ENCODE measurements at places on chromosomes 5 and 9.

DNA sequence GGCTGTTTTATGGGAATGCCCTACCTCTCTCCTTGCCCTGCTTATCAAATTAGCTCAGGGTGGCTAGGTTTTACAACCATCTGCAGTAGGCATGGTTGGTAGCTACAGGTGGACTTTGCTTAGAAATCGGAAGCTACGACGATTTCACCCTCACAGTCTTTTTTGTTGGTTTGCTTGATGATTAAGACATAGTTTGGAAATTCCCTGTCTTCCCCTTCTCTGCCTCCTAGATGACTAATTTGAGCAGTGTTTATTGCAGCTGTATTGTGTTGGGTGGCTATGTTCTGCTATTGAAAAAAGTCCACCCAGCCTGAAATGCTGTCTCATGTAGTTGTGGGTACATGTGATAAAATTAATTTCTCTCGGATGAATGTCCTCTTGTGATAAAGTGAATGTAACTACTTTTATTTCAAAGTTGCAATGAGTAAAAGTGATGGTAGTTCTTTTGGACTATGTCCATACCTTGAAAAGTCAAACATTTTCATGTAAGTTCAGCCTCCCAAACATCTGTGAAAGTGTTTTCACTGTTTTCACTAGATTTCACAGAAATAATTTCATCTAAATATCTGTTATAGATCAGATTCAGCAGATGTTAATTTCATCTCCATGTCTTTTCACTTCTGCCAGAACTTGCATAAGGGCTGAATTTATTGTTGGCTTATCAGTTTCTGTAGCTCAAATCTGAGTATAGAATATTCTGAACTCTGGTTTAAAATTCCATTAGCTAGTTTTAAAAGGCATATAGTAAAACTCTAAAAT lies 37.3 kb upstream of the FYB1 start:
- DNase-seq: peak; percentile 20
- H3K36me3 ChIP-seq: no peaks in the 10 kb centered on the region
- peaks cover 16% of the 10 kb centered on the region for H3K4me1 ChIP-seq
- no peak overlapping the region for H3K4me3 ChIP-seq
- no peak overlapping the region for H3K27ac ChIP-seq

GRCh38 chr9:123835821-123836220 lies 94.1 kb downstream of the DENND1A start:
- no peak overlapping the region for H3K27ac ChIP-seq
- no peaks in the 10 kb centered on the region for H3K27me3 ChIP-seq
- no peak overlapping the region for H3K4me3 ChIP-seq

DNA sequence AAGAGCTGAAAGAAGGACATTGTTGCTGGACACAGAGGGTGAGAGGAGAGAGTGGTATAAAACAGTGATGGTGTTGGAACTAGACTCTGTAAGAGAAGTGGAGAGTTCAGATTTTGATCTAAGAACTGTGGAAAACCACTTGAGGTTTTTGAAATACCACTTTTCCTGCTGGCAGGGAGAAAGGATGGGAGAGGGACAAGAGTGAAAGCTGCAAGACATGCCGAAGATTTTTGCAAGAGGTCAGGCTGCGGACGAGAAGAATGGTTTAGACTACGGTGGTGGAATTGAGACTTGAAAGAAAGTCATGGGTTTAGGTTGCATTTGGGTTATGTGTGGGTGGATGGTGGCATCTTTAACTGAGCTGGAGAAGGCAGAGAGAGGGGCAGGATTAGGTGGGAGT lies 202.2 kb upstream of the RPS23 start:
- no peak overlapping the region for H3K27ac ChIP-seq
- no peak for DNase-seq
- H3K4me3 ChIP-seq: no peak overlapping the region
- H3K27me3 ChIP-seq: peaks cover 13% of the 10 kb centered on the region
- H3K4me1 ChIP-seq: no peaks in the 10 kb centered on the region

- DNase-seq: no peak
- peaks cover 5% of the 10 kb centered on the region for H3K36me3 ChIP-seq
- no peak overlapping the region for H3K27ac ChIP-seq
- H3K4me3 ChIP-seq: no peak overlapping the region
Measured at GRCh38 chr9:125258160-125258785, 3.4 kb upstream of the GAPVD1 start.

DNA sequence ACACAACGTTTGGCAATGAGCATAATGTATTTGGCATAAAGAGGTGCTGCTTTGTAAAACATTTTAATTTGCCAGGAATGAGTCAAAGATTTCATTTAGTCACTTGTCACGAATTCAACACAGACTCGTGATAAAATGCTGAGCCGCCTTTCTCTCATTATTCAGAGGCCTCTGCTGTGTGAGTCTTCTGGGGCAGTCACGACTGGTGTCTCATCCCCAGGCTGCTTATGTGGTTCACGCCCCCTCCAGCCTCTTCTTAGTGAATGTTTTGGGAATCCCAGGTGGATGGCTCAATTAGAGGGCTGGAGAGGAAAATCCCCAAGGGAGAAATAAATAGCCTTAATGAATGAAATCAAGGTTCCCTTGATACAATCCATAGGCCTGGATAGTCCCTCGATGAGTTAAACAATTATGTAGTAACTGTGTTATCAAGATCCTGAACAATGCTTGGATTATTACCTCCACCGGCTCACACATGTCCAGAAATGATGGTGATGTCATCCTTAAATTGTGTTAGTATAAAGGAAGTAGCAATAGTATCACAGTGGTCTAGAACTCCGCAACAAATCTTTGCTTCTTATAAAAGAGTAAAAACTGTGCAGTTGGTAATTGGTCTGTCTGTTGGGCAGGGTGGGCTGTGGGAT lies 192.1 kb upstream of the ADAMTS16 start:
- H3K27ac ChIP-seq: no peak overlapping the region
- no peak for DNase-seq
- no peaks in the 10 kb centered on the region for H3K36me3 ChIP-seq
- no peaks in the 10 kb centered on the region for H3K27me3 ChIP-seq
- no peaks in the 10 kb centered on the region for H3K4me1 ChIP-seq

- peaks cover 25% of the 10 kb centered on the region for H3K4me1 ChIP-seq
- no peak overlapping the region for H3K27ac ChIP-seq
- no peak overlapping the region for H3K4me3 ChIP-seq
Measured at GRCh38 chr9:136995362-136995761, 1.0 kb downstream of the CLIC3 start.

DNA sequence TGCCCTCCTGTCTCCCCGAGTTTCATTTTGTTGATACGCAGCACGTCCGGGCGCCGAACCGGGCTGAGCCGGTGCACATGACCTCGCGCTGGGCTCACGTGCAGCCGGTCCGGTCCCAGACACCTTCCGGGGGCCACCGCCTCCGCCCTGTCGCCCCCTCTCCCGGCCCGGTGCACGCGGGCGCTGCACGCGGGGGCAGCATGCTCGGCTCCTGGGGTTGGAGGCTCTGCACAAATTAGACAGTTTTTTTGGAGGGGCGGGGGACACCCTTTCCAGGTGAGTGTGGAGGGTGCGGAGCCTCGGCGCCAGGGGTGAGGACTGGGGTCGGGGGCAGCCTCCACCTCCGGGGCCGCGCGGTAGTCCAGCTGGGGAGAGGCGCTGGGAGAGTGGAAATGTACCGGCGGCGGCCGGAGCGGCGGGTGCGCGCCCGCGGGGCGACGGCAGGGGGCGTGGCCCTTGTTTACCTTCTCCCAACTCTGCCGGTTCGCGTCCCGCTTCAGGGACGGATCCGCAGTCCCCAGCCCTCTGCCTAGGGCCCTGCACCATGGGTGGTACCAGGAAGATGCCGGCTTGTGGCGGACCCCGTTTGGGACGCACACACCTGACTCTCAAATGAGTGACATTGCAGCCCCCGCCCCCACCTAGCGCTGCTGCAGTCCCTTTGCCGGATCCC lies 1.1 kb downstream of the JADE2 start:
- no peaks in the 10 kb centered on the region for H3K27me3 ChIP-seq
- H3K27ac ChIP-seq: peak overlapping the region; percentile 95
- peak; percentile 86 for DNase-seq
- H3K4me3 ChIP-seq: peak overlapping the region; percentile 88
- H3K4me1 ChIP-seq: peaks cover 42% of the 10 kb centered on the region

- no peak overlapping the region for H3K27ac ChIP-seq
- no peak for DNase-seq
- H3K4me1 ChIP-seq: no peaks in the 10 kb centered on the region
- H3K4me3 ChIP-seq: no peak overlapping the region
- H3K27me3 ChIP-seq: peaks cover 7% of the 10 kb centered on the region
Measured at GRCh38 chr9:85001925-85002324, 332.4 kb downstream of the NTRK2 start.

DNA sequence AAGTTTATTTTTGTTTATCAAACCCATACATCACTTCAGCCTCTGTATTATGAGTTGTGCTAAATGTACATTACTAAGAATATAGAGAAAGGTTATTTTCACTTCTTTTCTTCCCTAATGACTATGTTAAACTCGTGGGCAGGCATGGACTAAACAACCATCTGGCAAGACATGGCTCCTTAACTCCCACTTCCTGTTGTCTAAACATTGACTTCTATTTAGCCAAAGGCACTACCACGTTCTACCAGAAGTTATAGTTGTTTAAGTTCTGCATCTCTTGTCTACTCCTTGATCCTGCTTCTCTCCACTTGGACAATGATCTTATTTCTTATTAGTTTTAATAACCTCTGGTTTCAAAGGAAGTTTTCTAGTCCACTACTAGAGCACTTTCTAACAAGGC lies 136.1 kb downstream of the MACIR start:
- H3K36me3 ChIP-seq: no peaks in the 10 kb centered on the region
- no peak for DNase-seq
- no peak overlapping the region for H3K27ac ChIP-seq
- H3K4me1 ChIP-seq: no peaks in the 10 kb centered on the region
- H3K4me3 ChIP-seq: no peak overlapping the region

- no peaks in the 10 kb centered on the region for H3K36me3 ChIP-seq
- peaks cover 58% of the 10 kb centered on the region for H3K27me3 ChIP-seq
- no peak overlapping the region for H3K4me3 ChIP-seq
- H3K4me1 ChIP-seq: peaks cover 3% of the 10 kb centered on the region
Measured at GRCh38 chr9:14353222-14354056, 39.5 kb upstream of the NFIB start.

- no peak overlapping the region for H3K4me3 ChIP-seq
- no peak overlapping the region for H3K27ac ChIP-seq
- no peak for DNase-seq
- H3K27me3 ChIP-seq: peaks cover 11% of the 10 kb centered on the region
- no peaks in the 10 kb centered on the region for H3K36me3 ChIP-seq
Measured at GRCh38 chr5:14226992-14227391, 83.8 kb downstream of the TRIO start.

GRCh38 chr9:113456235-113456634 lies 7.3 kb upstream of the RGS3 start:
- H3K27ac ChIP-seq: no peak overlapping the region
- no peaks in the 10 kb centered on the region for H3K27me3 ChIP-seq
- peaks cover 4% of the 10 kb centered on the region for H3K4me1 ChIP-seq
- DNase-seq: no peak

GRCh38 chr5:151191661-151192060 lies 32.2 kb downstream of the CCDC69 start:
- peaks cover 52% of the 10 kb centered on the region for H3K36me3 ChIP-seq
- H3K27ac ChIP-seq: peak overlapping the region; percentile 10
- H3K27me3 ChIP-seq: no peaks in the 10 kb centered on the region
- H3K4me3 ChIP-seq: no peak overlapping the region

DNA sequence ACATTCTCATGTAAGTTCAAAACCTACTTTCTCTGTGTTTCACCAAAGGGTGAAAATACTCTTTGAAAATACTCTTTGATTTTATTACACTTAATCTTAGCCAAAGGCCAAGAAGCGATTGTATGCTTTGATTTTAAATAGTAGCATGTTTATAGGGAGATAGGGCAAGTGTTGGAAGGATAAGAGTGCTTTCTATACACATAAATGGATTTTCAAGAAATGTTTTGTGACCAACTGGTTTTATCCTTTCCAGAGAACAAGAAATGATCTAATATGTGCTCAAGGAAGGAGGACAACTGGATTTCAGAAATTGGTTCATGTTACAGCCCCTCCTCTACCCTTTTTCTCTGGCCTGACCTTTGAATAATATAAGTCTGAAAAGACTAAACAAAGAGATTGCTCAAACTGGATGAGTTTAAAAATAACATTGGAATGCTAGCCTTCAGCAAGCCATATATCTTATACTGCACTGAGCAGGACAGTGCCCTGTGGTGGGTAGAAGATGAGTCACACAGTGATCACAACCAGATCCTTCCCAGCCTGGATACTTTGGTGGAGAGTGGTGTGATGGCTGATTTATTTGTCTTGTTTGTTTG lies 13.1 kb downstream of the PALM2AKAP2 start:
- H3K4me3 ChIP-seq: no peak overlapping the region
- no peaks in the 10 kb centered on the region for H3K36me3 ChIP-seq
- DNase-seq: no peak
- no peak overlapping the region for H3K27ac ChIP-seq

DNA sequence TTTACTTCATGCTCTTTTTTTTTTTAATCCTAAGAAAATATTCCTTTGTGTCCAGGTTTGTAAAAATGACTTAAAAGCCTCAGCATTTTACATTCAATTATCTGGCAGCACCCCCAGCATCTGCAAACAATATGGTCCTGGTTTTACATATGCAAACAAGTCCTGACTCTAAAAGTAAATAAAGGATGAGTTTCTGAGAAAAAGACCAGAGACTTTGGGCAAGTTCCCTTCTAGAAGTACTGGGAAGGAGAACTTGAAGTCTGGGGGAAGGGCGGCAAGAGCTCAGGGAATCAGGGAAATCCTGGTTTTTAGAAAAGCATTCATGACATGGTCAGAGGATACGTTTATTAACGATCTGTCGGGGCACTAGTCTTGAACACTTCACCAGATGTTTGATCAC lies 25.8 kb downstream of the COL23A1 start:
- no peak overlapping the region for H3K27ac ChIP-seq
- no peak overlapping the region for H3K4me3 ChIP-seq
- peaks cover 23% of the 10 kb centered on the region for H3K27me3 ChIP-seq
- no peaks in the 10 kb centered on the region for H3K4me1 ChIP-seq

GRCh38 chr5:87277279-87277835 lies 9.7 kb downstream of the RASA1 start:
- H3K27me3 ChIP-seq: no peaks in the 10 kb centered on the region
- DNase-seq: no peak
- no peak overlapping the region for H3K27ac ChIP-seq

DNA sequence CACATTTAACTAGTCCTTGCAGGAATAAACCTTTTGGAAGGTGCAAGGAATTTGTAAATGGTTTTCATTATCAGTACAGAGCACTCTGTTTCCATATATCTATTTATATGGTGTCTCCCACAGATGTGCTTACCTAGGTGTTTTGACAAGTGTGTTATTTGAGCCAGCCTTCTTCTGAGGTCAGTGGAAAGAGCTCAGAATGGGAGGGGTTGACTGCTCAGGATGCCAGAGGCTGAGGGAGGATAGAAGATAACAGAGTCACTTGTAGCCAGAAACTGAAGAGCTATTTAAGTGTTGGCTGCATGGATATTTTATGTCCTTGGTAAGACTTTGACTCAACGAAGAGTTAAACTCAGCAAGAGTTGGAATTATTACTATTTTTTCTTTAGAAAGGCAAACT lies 5.0 kb downstream of the CMYA5 start:
- H3K4me1 ChIP-seq: peaks cover 4% of the 10 kb centered on the region
- no peaks in the 10 kb centered on the region for H3K27me3 ChIP-seq
- no peak overlapping the region for H3K4me3 ChIP-seq
- H3K36me3 ChIP-seq: peaks cover 7% of the 10 kb centered on the region
- DNase-seq: no peak
